Stimulated activated CD8-positive, alpha-beta memory T cell treated with anti-CD3 and anti-CD28 coated beads, Interleukin-7, amount 100 ng/mL, for 1 hour (primary cell): ENCODE measurements at places on chromosomes 2 and 18.

DNA sequence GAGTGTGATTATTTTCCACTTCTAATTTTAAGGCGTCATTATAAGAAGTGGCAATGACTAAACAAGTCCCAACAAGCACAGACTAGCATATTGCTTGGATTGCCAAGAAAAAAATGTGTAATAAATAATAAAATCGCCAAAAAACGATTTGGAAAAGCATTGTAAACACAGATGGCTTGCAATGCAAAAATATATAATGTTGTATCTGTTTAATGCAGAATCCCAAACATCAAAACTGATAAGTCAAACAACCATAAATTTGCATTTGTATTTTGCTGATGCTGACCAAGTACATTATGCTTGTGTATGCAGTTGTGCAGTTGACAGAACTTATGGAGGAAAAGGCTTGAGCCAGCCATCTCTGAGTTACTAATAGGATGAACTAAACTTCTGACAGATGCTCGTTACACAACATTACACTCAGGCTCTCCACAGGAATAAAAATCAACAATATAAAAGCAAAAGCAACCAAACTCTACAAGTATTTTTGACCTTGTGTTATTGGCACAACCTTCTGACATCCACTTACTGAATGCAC is 68.1 kb downstream of the DNER start:
- DNase-seq = no peak

GRCh38 chr18:65990944-65991708 is 240.3 kb downstream of the CDH7 start:
- DNase-seq = no peak

GRCh38 chr18:58143386-58143785 is 99.4 kb downstream of the NEDD4L start:
- DNase-seq = no peak

- no peak for DNase-seq
These were observed 2.7 kb downstream of the HRH4 start for GRCh38 chr18:24462838-24463775.

- DNase-seq = no peak
These were observed 1290.8 kb downstream of the DPP10 start for GRCh38 chr2:115733190-115733775.

DNA sequence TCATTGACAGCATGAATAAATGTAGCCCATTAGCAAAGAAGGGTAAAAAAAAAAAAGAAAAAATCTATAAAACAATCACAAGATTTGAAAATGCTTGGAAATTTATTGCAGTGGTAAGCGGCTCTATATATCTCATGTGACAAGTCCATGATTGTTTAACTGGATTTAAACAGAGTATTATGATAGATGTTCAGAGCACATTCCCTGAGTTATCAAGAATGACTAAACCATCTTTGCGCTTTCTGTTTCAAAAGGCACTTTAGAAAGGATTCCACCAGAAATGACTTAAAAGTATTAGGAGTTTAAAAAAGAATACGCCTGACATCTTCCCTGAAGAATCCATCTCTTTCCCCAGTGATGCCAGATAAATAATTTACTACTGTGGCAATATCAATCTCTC is 409.5 kb upstream of the UBE2E3 start:
- DNase-seq = no peak

- DNase-seq = no peak
These were observed 81.1 kb downstream of the ZNF804A start for GRCh38 chr2:184679219-184680018.

GRCh38 chr2:133774654-133775015 is 206.4 kb upstream of the NCKAP5 start:
- no peak for DNase-seq

- DNase-seq = no peak
These were observed 48.0 kb upstream of the ATP6V1B1 start for GRCh38 chr2:70887550-70888246.

- DNase-seq = no peak
These were observed 706 bp downstream of the UBXN2A start for GRCh38 chr2:23940718-23941620.
